ENCODE measurements at places on chromosomes 11 and 22.

DNA sequence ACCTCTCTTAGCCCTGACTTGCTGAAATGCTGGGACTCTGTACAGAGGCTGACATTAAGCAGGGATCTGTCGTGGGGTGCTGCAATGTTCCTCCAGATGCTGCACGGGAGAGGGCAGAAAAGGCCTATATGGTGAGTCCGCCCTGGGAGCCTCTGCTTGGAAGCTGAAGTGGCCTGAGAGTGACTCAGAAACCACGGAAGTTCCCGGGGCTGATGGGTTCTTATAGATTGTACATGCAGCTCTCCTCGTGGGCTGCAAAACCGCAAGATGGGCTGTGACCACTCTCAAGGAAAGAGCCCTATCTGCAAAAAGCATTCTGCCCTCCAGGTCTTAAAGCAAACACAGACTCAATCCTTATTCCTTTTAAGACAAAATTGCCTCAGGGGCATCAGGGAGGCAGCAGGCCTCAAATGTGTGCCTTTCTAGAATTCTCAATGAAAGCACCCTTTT, 5.8 kb upstream of the SLC43A3 start:
- DNase-seq: no peak

DNA sequence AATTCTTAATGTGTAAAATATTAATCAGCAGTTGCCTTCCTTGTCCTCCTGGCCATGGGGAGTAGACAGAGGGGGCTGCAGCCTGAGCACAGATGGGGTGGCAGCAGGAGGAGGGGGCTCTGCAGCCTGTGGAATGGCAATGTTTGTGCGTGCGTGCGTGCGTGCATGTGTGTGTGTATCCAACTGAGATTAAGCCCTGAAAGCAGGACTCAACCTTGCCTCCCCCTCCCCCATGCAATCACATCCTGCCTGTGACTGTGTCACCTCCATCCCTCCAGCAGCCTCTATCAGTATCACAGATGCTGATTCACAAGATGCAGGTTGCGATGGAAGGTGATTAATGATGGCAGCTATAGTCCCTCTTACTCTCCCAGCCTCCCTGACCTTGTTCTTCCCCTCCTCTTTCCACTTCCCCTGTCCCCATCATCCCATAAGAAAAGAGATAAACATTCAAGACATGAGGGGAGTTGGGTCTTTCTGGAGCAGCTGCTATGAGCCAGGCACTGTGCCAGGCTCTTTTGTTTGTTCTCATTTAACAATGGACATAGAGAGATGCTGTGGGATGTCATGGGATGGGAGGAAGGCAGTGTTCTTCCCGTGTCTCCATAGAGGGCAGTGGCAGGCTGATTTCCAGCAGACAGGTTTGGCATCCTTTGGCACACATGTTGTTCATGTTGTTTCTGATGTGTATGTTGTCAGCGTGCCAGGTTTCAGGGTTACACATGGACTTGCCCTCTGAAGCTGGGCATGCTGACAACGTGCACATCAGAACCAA, 43.8 kb upstream of the NECTIN1 start:
- DNase-seq: no peak

- DNase-seq: no peak
These were observed 106.7 kb downstream of the MRTFA start for GRCh38 chr22:40529821-40530220.

DNA sequence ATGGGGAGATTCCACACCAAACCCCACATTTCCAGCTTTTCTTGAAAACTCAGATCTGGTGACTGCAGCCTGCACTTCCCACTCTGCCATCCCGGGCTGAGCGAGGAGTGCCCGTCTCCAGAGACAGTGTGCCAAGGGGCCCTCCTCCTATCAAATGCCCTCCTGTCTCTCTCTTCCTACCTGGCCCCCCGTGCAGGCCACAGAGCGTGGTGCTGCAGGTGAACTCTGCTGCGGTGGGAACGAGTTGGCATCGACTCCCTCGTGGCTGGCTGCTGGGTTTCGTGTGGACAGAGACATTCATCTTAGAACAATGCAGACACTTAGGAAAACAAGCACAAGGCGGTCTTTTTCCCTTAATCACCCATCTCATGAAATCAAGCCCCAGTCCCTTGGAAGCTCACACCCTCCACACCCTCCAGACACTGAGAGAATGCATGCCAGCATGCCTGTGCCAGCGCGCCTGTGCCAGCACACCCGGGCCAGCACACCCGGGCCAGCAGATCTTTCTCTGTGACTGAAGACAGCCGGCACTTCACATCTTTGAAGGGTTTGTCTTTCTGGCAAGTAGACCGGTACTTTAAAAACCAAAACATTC, 65.0 kb downstream of the PARVB start:
- no peak for DNase-seq

DNA sequence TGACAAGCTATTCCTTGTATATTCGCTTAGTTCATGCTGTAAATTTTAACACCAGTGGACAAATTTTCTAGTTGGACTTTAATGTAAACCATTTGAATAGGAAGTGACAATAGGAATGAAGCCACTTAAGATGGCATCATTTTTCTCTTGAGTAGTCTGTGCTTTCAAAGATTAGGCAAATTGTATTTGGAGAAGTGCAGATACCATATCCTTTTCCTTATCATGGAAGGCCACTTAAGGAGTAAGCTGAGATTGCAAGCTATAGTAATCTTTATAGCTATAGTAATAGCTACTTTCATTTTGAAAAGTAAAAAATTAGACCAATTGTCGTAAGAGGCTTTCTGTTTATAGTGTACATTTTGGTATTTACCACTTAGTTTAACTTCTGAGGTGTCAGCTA, 12.8 kb downstream of the CAPRIN1 start:
- no peak for DNase-seq

DNA sequence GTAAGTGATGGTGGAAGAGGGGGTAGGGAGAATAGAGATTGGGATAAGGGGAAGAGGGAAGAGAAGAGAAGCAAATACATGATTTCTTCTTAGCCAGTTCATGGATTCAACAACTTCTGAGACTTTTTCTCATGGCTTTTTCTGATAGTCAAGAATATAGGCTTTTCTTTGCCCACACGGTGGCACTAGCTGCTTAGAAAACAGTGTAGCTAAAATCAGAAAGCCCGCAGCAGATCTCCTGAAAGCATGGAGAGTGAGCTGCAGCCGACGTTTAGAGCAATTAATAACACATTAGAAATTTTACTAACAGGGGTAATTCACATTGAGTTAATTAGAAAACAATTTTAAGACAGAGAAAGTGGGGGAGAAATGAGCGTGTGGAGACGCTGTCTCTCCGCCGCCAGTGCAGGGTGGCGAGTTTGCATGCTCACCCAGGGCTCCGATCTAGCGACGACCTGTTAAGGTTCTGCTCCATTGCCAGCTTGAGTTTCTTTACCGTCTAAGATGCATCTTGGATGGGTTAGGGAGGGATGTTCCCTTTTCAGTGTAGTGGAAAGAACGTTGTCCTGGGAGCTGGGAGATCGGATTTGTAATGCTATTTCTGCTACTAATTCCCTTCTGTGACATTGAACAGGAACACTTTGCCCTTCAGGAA, 3.3 kb upstream of the RAG1 start:
- DNase-seq: peak; percentile 18

DNA sequence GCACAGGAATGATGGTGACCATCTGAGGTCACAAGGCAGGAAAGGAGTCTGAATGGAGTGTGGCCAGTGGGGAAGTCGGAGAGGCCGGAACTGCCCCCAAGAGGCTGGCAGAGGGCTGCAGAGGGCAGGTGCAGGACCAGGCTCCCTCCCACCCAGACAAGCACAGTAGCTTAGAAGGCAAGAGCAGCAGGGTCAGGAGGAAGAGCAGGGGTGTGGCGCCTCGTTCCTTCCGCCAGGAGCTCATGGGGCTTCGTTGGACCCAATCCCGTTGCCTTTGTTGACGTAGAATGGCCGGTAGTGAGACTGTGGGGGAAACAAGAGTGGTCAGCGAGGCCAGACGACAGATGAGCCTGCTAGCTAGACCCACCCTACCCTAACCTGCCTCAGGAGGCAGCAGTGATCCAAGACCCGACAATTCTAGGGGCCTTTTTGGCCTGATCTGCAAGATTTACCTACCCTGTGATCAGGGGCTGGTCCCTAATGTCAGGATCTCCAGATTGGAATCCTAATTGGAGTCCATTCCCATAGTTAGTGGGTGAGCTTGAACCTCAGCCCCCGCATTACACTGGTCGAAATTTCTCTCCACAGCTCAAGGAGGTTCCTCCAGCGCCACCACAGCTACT, 25.6 kb downstream of the TRIM29 start:
- DNase-seq: no peak

- no peak for DNase-seq
These were observed 83.3 kb downstream of the ATG16L2 start for GRCh38 chr11:72897506-72897905.

DNA sequence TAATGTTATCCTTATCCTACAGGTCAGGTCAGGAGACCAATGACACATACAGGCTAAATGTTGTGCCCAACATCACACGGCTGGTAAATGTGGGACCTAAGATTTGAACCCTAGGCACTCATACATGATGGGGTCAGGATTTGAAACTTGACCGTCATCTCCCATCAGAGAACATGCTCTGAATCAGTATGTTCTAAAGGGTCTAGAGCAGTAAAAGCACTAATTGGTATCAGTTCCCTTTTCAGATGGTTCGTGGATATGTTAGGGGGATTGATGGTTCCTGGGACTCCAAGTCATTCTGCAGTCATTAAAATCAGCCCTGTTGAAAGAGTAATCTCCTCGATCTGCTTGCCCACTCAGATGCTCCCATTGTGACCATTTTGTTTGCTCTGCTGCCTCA, 65.5 kb downstream of the BMAL1 start:
- no peak for DNase-seq

DNA sequence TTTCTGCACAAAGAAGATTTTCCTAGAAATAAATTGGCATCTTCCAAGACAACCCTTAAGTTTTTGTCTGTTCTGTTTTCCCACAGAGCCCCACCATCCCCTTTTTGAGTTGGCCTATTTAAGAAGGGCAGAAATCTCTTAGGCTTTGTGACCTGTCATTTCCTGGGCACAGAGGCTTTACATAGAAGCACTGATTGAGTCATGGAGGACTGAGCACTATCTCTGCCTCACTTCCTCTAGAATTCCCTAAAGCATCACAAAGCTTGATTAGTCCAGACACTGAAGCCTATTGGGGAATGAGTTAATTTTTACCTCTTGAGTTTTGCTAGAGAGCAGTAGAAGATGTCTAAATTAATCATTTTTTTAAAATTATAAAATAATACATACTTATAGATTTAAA, 25.4 kb downstream of the TRIM44 start:
- no peak for DNase-seq

GRCh38 chr22:39359659-39360195, 9.9 kb downstream of the SYNGR1 start:
- no peak for DNase-seq

GRCh38 chr11:110634370-110634769, 77.9 kb downstream of the ARHGAP20 start:
- DNase-seq: no peak

- no peak for DNase-seq
These were observed 98.4 kb upstream of the PARVA start for GRCh38 chr11:12278766-12279671.

GRCh38 chr22:20449819-20450550, 12.4 kb upstream of the SCARF2 start:
- no peak for DNase-seq

GRCh38 chr11:134460062-134460561, 48.1 kb upstream of the B3GAT1 start:
- no peak for DNase-seq

DNA sequence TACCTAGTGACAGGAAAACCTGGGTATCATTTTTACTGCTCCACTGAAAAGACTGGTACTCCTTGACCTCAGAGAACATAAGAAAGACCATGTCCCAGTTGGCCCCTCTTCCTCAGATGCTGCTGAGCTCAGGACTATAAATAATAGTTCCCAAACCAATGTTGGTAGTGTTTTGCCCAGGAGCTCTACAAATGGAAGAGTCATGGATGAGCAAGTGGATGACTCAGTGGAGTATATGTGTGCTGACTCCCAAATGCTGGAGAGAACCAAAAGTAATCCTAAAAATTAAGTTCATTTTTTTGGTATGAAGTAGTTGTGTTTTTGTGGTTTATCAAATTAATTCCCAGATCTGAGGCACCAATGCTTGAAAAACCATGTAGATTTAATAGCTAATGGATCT, 482.0 kb downstream of the KCNA4 start:
- DNase-seq: no peak

GRCh38 chr11:32332990-32333319, 102.4 kb downstream of the WT1 start:
- no peak for DNase-seq

GRCh38 chr11:1743585-1744136, 6.7 kb downstream of the IFITM10 start:
- no peak for DNase-seq

DNA sequence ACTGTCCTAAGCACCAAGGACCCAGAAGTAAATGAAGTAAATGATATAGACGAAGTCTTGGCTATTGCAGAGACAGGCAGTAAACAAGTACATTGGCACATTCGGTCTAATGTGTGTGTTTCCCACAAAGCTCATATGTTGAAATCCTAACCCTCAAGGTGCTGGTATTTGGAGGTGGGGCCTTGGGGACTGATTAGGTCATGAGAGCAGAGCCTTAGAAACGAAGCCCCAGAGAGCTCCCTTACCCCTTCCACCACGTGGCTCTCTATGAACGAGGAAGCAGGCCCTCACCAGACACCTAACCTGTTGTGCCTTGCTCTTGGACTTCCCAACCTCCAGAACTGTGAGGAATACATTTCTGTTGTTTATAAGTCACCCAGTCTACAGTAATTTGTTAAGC, 14.9 kb downstream of the CLMP start:
- no peak for DNase-seq

GRCh38 chr11:4178813-4179662, 84.4 kb downstream of the RRM1 start:
- no peak for DNase-seq

DNA sequence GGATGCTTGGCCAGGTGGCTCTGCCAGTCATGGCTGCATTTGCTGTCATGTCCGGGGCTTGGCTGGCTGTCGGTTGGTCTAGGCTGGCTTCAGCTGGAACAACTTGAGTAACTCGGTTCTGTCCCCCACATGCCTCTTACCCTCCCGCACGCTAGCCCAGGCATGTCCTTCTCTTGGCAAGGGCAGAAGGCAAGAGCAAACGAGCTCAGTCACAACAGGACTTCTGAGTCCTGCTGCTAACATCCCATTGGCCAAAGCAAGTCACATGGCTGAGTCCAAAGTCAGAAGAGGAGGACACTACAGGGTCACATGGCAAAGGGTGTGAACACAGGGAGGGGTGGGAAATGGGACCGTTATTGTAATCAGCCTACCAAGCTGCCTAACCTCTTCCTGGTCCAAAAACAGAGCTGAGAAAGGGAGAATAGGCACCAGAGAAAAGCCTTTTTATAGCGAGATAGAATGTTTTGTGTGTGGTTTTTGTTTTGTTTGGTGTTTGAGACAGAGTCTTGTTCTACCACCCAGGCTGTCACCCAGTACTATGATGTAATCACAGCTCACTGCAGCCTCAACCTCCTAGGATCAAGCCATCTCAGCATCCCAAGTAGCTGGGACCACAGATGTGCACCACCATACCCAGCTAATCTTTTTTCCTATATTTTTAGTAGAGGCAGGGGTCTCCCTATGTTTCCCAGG, 81.9 kb downstream of the MN1 start:
- DNase-seq: no peak

GRCh38 chr11:113685654-113686359, 20.3 kb downstream of the TMPRSS5 start:
- DNase-seq: no peak

Measured in progenitor cell of endocrine pancreas (in vitro differentiated cells).